ENCODE measurements at places on chromosomes 5 and 9.

- no peak for DNase-seq
These were observed 10.2 kb downstream of the MVB12B start for GRCh38 chr9:126336736-126337325.

- no peak for DNase-seq
These were observed 1.4 kb downstream of the CMYA5 start for GRCh38 chr5:79691007-79691406.

DNA sequence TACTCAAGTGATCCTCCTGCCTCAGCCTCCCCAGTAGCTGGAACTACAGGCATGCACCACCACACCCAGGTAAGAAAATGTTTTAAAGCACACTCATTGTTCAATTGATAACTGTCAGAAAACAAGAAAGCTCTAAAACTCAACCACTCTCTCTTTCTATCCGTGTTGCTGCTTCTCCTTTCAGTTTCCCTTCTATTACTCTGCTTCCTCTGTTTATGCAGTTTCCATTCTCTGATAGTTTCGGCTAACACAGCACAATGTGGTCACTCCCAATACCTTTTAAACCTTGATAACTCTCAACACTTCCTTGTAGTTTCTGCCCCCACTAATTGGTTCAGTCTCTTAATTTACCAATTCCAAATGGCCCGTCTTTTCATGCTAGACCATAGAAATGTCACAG is 59.2 kb upstream of the NR4A3 start:
- DNase-seq: peak; percentile 36

- DNase-seq: no peak
These were observed 20.6 kb downstream of the FAM78A start for GRCh38 chr9:131255676-131256197.

DNA sequence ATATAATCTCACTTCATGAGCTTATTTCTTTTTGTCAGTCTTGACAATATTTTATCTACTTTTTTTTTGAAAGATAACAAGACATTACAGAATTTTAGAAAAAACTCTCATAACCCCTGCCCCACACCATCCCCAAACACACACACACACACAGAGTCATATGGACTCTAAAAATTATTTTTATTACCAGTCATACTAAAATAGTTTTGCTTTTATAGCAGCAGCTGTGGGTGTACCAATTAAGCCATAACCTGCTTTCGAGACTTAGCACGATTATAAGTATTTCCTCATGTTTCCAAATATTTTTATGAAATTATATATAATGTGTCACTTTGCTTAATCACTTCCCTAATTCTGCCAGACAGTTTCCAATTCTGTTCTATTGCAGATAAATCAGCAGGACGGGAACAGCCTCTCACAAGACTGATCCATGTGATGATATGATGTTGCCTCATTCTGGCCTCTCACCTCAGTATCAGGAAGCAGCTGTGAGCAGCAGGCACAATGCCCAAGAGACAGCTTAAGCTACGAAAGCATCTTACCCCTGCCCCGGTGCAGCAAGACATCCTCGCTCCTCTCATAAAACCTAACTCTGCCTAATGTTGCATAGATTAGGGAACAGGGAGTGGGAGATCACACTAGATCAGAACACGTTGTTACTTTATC is 7.0 kb downstream of the PDCL start:
- DNase-seq: no peak

GRCh38 chr5:167050568-167051401 is 1240.7 kb upstream of the WWC1 start:
- DNase-seq: peak; percentile 37

DNA sequence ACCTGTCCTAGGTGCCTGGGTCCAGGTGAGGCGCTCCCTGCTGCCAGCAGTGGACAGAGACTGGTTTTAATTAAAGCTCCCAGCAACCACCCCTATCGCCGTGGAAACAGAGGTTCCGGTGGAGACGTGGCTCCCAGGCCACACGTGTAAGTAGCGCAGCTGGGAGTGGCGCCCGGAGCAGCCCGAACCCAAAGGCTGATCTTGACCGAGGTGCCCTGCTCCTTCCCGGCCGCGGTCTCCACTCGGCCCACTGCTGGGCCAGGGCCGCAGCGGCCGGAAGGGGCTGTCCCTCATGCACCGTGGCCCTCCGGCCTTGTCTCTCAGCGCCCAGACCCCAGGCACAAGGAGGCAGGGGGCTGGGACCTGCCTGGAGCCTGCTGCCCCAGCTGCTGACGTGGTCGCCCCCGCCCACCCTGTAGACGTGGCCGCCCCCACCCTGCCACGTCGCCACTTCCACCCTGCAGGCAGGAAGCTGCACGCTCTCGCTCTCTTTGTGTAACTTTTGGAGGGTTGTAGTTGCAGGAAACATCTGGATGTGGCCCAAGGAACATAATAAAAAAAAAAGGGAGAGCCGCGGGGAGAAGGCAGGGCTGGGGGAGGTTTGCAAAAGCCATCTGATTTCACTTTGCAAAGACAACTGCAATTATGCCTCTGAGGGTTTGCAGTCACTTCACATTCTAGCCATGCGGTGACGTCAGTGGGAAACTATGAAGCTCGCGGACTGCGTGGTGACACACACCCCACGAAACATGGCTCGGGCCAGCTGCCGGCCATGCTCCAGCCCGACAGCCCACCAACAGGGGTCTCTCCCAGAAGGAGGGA is 129.9 kb downstream of the RXRA start:
- DNase-seq: no peak

DNA sequence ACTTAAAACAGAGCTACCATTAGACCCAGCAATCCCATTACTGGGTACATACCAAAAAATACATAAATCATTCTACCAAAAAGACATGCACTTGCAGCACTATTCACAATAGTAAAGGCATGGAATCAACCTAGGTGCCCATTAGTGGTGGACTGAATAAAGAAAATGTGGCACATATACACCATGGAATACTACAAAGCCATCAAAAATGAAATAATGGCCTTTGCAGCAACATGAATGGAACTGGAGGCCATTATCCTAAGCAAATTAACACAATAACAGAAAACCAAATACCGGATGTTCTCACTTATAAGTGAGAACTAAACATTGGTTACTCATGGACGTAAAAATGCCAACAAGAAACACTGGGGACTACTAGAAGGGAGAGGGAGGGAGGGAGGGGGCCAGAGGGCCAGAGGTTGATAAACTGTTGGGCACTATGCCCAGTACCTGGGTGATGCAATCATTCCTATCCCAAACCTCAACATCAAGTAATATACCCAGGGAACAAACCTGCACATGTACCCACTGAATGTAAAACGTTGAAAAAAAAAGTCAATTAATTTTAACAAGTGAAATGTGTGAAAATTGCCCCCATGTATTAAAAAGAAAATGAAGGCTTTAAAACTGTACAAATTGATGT is 24.5 kb upstream of the GPR150 start:
- DNase-seq: no peak

GRCh38 chr5:390623-391491 is 52.1 kb upstream of the EXOC3 start:
- DNase-seq: no peak

DNA sequence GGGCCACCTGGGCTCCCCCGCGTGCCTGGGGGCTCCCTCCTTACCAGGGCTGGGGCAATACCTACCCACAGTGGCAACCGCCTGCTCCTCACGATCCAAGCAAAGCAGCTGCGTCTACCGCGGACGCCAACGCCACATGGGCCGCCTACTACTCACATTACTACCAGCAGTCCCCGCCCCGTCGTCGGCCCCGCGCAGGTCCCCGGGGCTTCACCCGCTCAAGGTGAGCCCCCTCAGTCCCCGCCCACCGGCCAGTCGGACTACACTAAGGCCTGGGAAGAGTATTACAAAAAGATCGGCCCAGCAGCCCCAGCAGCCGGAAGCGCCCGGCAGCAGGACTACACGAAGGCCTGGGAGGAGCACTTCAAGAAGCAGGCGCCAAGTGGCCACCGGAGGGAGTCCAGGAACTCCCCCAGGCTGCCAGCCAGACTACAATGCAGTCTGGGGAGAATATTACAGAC is 106.0 kb upstream of the MTAP start:
- DNase-seq: peak; percentile 9

DNA sequence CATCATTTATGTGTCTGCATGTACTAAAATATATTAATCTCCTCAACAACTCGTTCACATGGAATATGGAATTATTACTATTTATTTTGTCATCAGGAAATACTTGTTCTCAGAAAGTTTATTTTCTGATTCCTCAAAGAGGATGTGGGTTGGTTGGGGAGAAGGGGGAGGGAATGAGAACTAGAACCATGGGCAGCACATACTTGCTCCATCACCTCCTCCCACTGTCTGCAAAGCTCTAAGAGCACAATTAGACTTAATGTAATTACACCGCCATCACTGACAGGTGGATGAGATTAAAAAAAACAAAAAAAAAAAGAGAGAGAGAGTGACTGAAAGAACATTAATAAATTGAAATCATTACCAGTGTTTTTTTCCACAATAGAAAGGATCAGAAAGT is 98.2 kb downstream of the OXCT1 start:
- DNase-seq: no peak

DNA sequence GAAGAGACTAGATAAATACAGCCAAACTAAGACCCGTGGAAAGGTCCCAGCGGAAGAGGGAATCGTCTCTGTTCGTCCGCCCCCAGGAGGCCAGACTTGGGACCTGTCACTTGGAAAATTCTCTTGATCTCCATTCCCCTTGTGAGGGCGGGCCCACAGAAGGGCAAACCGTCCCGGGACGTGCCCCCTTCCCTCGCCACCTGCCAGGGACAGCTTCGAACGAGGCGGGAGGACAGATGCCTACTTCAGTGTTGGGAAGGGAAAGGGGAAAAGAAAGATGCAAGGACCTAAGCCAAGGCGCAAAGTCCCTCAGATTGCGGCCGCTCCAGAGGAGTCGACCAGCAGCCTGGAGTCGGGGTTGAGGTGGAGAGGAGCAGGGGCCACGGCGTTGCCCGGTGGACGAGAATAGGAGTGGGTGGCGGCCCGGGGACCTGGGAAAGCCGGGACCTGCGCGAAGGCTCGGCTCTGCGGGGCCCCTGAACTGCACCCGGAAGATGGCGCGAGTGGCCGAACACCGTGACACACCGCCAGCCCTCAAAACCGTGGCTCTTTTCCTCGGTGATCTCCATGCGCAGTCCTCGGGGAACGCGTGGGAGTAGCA is 4.4 kb upstream of the EBF1 start:
- no peak for DNase-seq

DNA sequence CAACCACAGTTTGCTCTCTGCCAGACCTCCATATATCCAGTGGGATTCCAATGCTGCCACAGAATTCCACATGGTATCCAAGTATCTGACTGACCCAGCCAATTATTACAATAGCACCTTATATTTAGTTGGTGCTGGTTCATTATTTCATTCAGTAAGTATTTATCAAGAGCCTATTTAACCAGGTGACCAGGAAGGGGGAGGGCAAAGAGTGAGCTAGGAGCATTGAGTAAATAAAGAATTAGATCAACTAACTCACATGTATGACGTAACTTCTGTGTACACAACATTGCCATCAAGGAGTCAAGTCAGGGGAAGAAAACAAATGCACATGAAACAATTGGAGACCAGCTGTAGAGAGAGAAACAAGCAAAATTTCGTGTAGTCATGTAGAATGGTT is 207.1 kb upstream of the PAPPA start:
- no peak for DNase-seq

GRCh38 chr9:70170151-70170790 is 88.5 kb upstream of the SMC5 start:
- no peak for DNase-seq

DNA sequence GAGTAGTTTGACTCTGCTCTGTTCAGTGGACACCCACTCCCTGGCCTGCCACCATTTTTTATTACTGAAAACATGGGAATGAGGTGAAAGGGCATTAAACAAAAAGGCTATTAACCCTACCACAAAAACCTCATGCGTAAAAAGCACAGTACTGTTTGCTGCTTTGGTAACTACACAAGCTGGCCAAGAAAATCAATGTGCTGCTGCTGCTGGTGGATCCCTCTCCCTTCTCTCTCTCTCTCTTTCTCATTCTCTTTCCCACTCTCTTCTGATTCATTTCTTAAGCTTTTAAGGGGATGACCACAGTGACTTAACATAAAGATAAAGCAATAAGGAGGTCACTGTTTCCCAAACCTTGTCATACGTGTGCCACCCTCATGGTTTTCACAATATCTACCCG is 183.2 kb upstream of the TBC1D2 start:
- DNase-seq: no peak

GRCh38 chr5:65213921-65214525 is 267.7 kb downstream of the ADAMTS6 start:
- DNase-seq: peak; percentile 11

DNA sequence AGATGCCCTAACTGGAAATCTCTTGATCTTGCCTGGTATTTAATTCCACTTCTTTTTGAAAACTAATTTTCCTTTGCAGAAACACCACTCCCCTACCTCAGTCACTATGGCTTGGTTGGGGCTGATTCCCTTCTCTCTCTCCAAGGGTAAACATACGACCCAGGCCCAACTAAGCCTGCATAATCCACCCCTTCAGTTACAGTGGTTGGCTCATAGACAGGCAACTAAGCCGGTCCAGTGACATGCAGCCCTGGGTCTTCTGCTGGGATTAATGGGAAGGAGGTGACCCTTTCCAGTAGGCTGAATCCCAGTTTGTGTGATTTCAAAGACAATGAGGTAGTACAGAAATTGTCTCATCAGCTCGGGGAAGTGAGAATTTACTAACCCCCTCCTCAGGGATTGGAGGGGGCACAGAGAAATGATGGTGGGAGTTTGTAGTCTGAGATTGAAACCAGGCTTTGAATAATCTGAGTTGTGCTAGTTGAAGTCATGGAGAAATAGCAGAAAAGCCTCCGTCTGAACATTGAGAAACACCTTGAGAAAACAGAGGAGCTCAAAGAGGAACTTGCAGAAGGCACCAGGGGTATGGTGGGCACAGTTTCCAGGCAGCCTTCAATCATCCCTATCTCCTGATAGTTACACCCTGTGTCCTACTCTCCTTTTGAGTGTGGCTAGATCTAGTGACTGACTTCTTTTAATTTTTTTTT is 148.9 kb downstream of the GCNT1 start:
- no peak for DNase-seq

DNA sequence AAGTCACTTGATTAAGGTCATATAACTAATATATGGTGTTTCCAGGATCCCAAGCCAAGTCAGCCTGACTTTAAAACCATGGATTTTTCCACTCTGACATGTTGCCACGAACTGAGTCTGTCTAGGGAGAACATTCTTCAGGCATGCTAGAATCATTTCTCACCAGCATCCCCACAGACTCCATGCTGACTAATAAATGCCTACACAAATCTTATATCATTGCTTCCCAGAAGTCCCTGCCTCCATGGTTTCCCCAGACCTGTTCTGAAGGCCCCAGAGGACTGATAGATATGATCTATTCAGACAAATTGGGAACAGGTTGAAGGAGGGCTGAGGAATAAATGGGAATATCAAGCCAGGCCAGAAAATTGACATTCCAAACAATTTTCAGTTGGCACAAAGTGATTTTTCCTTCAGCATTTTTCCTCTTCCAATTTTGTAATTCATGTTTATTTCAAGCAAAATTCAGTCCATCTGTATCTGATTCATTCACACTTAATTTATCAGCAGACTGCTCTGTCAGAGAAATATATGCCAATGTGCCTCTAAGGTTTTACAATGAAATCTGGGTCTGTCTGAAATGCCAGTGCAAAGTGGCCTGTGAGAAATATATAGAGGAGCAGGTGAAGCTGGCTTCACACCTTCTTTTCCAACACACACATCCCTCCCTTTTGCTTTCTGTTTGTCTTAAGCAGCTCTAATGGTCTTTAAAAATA is 413.6 kb upstream of the TNC start:
- DNase-seq: no peak

- no peak for DNase-seq
These were observed 2167.2 kb upstream of the C9orf72 start for GRCh38 chr9:29740518-29740917.

- no peak for DNase-seq
These were observed 60.3 kb downstream of the ZNF354C start for GRCh38 chr5:179120421-179120861.

- DNase-seq: no peak
These were observed 2.8 kb upstream of the DUSP1 start for GRCh38 chr5:172773481-172774469.

All from NAMALWA (cell line).